ENCODE measurements at places on chromosomes 11 and 22.
A peak's percentile ranks its signal among the peaks of the same experiment; 100 is the strongest.

GRCh38 chr11:47857485-47857884, 9.3 kb upstream of the NUP160 start:
- DNase-seq, result no peak

GRCh38 chr11:126231725-126232459, 20.3 kb downstream of the FAM118B start:
- DNase-seq, result peak; percentile 73

DNA sequence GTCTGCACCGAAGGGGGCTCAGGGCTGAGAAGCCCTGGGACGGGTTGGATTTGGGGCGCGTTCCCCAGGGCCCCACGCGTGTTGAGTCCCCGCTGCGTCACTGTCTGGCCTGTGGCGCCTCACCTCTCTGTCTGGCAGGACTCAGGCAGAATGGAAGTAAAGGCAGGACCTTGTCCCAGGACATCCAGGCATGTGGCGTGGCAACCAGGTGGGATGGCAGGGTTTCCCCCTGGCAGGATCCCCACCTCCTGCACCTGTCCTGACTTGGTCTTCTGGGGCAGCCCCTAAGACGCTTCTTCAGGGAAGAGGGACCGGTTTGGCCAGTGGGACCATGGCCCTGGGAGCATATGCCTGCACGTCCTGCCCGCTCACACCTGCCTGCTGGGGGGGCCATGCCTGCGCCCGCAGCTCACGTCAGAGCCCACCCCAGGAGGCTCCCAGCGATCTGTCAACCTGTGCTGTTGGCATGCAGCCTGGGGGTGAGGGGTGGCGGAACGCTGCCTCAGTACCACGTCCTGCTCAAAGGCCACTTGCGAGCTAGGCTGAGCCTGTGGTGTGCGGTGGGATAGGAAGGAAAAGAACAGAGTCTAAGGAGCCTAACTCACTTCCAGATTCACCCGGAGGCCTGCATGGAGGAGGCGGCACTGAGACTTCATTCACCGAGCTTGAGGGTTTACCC, 72.7 kb downstream of the KCNQ1 start:
- no peak for DNase-seq

GRCh38 chr11:95070471-95070870, 3.8 kb downstream of the SRSF8 start:
- no peak for DNase-seq

- no peak for DNase-seq
These were observed 99.5 kb downstream of the CCDC81 start for GRCh38 chr11:86473991-86474833.

- no peak for DNase-seq
These were observed 32.3 kb downstream of the TMPRSS5 start for GRCh38 chr11:113673550-113674396.

DNA sequence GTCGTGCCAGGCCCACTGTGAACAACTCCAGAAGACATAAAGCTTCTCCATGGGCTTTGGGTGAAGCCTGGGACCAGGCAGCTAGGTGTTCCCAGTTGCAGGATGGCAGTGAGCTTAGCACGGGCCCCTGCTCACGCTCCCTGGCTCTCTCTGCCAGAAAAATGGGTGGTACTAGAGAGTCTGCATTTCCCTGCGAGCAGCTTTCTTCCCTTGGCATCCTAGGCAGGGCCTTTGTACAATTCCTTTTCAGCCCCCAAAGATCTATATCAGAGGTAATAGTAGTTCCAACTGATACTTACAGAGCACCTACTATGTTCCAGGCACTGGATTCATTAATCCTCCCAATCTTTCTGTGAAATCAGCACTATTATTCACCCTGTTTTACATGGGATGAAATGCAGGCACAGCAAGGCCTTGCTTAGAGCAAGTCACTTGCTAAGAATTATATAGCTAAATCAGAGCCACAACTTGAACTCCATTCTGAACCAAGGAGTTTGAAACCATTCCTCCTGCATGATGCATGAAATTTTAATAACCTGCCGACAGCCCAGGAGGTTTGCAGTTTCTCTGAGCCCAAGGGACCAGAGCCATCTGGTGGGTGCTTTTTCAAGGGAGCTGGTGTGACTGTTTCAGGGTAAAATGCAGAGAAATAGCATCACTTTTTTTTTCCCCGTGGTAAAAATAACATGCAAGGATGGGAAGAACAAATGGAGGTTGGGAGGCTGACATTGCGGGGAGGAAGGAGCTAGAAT, 22.7 kb downstream of the NAV2 start:
- DNase-seq, result peak; percentile 79

DNA sequence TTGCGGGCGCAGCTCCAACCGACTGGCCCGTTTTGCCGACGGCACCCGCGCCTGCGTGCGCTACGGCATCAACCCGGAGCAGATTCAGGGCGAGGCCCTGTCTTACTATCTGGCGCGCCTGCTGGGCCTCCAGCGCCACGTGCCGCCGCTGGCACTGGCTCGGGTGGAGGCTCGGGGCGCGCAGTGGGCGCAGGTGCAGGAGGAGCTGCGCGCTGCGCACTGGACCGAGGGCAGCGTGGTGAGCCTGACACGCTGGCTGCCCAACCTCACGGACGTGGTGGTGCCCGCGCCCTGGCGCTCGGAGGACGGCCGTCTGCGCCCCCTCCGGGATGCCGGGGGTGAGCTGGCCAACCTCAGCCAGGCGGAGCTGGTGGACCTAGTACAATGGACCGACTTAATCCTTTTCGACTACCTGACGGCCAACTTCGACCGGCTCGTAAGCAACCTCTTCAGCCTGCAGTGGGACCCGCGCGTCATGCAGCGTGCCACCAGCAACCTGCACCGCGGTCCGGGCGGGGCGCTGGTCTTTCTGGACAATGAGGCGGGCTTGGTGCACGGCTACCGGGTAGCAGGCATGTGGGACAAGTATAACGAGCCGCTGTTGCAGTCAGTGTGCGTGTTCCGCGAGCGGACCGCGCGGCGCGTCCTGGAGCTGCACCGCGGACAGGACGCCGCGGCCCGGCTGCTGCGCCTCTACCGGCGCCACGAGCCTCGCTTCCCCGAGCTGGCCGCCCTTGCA, 1.0 kb downstream of the FJX1 start:
- peak; percentile 42 for DNase-seq

DNA sequence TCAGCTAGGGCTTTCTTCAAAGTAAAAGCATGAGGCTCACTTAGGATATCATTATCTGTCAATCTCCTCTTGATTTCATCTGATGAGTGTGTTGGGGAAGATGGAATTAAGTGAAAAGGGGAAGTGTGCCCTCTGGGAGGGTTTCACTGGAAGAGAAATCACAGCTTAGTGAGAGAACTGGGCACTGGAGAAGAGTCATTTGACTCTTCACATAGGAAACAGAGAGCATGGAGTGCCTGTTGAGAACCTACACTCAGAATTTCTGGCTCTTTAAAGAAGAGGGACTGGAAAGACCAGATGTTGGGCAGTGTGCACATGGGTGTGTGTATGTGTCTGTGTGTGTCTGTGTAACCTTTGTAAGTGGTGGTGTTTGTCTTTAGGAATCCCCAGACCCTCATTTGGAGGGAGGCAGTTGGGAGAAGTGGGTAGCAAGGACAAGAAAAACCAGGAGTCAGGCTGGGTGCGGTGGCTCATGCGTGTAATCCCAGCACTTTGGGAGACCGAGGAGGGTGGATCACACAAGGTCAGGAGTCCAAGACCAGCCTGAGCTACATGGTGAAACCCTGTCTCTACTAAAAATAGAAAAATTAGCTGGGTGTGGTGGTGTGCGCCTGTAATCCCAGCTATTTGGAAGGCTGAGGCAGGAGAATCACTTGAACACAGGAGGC, 10.0 kb downstream of the STX3 start:
- DNase-seq, result no peak

- peak; percentile 80 for DNase-seq
These were observed 33.3 kb upstream of the NNMT start for GRCh38 chr11:114262681-114263512.

- DNase-seq, result peak; percentile 28
These were observed 8.7 kb downstream of the AASDHPPT start for GRCh38 chr11:106086135-106086534.

DNA sequence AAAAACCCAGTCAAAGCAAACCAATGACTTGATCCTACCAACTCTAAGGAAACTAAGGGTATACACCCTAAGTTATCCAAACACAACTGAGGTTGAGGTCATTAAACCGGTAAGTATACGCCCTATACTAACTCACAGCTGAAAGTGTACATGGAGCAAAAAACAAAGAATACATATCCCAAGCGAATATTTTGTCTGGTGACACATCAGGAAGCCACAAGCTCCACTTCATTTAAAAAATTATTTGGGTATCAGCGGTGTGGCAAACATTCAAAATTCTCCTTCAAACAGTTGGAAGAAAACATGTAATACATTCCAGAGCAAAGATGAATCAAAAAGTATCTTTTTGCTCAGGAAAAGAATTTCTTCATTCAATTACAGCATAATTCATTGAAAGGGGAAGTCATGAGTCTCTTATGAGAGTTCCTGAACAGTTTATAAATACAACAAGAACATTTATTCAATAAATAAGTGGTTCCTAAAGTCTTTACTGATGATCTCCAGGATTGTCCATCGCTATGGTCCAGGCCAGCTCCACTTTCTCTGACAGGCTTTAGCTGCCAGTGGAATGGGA, 4.5 kb upstream of the JAML start:
- no peak for DNase-seq

DNA sequence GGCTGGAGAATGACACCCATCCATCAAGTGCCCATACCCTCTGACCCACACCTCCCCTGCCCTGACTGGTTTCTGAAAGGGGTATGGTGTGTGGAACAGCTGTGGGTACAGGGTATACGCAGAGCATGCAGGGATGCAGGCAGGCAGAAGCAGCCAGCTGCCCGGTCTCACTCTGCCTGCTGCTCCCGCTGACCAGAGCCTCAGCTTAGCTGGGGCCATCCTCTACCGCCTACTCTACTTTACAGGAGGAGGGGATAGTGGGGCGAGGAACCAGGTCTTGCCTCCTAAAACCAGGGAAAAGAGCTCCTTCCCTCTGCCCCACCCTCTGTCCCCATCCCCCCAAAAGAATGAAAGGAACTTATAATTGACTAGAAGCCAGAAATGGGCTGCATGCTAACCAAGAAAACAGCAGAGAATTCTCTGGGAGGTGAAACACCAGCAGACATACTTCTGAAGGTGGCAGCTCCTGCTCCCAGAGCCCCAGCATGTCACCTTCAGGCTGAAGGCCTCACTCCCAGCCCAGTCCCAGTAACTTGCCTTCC, 13.0 kb upstream of the CHRM4 start:
- no peak for DNase-seq

- no peak for DNase-seq
These were observed 296.9 kb downstream of the MN1 start for GRCh38 chr22:27504360-27505253.

DNA sequence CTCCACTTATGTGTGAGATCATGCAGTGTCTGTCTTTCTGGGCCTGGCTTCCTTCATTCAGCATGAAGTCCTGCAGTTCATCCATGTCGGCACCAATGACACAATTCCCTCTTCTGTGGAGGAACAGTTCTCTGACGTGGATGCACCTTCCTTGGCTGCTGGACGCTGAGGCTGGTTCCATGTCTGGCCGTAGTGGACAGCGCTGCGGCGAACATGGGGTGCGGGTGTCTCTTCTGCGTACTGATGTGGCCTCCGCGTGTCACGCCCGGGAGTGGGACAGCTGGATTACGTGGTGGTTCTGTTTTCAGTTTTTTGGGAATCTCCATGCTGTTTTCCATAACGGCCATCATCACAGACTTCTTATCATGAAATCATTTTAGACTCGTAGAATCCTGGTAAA, 16.9 kb upstream of the MUC2 start:
- no peak for DNase-seq

GRCh38 chr11:85772695-85773094, 38.2 kb downstream of the SYTL2 start:
- DNase-seq, result peak; percentile 54

DNA sequence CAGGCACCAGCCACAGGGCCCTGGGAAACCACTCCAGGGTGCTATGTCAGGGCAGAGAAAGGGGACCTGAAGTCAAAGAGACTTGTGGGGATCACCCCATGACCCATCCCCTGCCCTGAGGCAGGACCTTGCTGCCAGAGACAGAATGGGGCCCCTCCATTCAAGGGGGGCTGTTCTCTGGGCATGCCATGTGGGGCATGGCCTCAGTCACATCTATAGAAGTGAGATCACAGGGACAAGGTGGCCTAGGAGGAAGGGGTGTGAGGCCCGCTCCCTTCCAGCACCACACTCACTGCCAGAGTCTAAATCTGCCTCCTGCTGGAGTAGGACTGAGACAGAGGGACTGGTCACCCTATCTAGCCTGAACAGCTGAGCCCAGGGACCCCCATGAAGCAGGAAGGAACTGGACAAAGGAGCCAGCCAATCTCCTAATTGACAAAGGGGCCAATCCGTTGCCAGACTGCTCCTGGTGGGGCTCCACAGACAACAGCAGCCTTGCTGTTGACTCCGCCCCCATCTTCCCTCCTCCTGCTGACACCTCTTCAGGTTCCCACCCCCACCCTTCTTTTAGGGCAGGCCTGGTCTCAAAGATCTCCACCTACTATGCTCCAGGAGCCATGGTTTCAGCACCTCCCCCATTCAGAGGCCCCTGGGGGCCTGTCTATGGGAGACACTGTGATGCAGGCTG, 26.0 kb downstream of the NEAT1 start:
- peak; percentile 89 for DNase-seq

GRCh38 chr11:118884875-118885274, 1.2 kb downstream of the CXCR5 start:
- no peak for DNase-seq

GRCh38 chr22:44891293-44891747, 118.5 kb downstream of the PHF21B start:
- DNase-seq, result no peak

DNA sequence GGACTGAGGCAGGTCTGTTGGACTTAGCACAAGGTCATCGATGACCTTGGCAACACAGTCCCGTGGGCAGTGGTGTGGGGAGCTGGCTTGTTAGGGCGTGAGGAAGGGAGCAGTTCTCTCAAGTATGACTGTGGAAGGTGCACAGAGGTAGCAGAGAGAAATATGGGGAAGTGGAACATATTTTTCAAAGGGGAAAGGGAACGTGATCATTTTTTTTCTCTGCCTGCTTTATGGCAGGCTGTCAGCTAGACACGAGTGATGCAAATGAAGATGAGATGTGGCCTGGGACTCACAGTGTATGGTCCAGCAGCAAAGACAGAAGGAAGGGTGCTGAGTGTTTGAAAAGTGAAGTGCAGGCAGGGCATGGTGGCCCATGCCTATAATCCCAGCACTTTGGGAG, 30.6 kb downstream of the ADAMTS8 start:
- DNase-seq, result no peak

DNA sequence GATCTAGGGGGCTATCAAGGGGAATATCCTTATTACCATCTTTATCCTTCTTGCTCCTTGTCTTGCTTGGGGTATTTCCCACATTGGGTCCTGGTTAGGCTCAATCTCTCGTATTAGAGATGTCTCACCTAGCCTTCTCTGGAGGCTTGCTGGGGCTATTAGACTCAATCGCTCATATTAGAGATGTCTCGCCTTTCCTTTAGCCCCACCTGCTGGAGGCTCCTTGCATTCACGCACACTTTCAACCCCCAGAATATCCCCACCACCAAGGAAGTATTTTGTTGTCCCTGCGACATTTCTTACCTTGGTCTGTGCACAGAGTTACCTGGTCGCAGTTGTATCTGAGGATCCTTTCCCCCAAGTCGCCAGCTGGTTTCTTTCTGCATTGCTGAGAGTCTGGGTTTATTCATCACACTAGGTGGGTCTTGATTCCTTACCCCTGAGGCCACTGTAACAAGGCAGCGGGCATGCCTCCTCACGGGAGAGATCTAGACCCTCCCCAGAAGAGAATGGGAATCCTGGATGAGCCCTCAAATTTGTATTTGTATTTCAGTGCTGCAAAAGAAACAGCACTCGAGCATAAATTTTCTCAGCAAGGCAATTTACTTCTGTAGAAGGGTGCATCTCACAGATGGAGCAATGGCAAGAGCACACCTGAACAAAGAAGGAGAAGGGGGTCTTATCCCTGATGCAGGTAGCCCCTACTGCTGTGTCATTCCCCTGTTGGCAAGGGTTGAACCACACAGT, 15.9 kb upstream of the HYLS1 start:
- peak; percentile 56 for DNase-seq

Measured in choroid plexus epithelial cell (primary cell).